HepG2 (cell line): ENCODE measurements at places on chromosomes 7 and 10. TPM values are rescaled to one million over a fixed set of nuclear protein-coding genes. Genes with fewer than 3 reads are reported as not detected.
A peak's percentile ranks its signal among the peaks of the same experiment; 100 is the strongest.

Gene VWDE
- total RNA-seq = 0.14 and 0.27 TPM in 2 replicates

Gene GDI2
- total RNA-seq = 477 and 756 TPM in 2 replicates

Gene CCDC126
- total RNA-seq = 8.7 and 9.3 TPM in 2 replicates

DNA sequence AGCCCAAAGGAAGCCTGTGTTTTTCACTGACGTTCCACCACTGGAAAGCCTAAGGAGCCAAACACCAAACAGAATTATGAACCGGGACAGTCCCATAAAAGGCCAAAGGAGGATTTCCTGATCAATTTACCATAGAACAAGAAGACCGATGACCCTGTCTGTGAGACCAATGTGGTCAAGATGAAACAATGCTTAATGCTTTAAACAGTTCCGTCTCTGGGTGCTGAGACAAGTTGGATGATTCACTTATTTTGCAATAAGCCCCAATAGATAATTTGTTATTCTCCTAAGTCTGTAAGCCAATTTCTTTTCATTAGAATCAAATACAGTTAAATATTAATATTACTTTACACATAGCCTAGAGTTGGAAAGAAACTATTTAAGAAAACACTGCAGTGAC lies 134.9 kb downstream of the MICU1 start:
- no peak for DNase-seq

DNA sequence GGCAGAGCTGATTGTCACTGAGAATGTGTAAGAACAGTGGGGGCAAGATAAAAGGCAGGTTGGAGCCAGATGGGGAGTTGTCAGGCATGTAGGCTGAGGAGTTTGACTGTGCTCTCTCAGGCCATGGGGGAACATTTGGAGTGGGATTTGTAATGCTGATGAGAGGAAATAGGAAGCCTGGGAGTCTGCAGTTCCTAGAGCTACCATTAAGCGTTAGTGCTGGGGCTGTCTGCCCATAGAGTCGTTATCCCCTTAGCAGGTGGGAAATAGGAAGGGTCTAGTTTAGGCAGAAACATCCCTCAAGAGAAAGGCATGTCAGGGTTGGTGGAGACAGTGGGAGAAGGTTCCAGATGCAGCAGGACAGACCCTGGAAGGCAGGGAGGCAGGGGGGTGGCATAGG lies 75.5 kb downstream of the RPS24 start:
- no peak for DNase-seq

DNA sequence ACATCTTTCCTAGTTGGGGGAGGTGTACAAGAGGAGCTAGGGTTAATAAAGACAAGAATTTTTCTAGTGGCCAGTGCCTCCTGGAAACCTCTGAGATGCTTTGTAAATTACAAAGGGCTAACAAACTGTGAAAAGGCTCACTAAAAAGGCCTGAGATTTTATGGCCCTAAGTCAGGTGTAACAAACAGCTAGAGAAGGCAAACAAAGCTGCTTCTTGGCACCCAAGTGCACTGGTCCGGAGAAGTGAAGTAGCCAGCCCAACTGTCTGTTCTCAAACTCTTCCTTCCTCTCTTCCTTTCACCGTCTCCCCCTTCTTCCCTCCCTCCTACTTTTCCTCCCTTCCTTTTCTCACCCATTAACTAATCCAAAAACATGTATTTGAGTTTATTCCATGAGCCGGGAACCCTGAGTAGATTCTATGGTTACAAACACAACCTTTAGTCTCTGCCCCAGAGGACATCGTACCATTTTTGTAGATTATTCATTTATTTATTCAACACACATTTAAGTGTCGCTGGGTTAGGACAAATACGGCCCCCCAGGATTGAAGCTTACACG lies 143.4 kb upstream of the PCGF5 start:
- no peak for DNase-seq

GRCh38 chr10:84191106-84191505 lies 3.2 kb upstream of the CDHR1 start:
- DNase-seq = no peak

Gene SUN3
- total RNA-seq = not detected in 2 replicates

GRCh38 chr10:77463499-77463898 lies 174.1 kb downstream of the KCNMA1 start:
- no peak for DNase-seq

DNA sequence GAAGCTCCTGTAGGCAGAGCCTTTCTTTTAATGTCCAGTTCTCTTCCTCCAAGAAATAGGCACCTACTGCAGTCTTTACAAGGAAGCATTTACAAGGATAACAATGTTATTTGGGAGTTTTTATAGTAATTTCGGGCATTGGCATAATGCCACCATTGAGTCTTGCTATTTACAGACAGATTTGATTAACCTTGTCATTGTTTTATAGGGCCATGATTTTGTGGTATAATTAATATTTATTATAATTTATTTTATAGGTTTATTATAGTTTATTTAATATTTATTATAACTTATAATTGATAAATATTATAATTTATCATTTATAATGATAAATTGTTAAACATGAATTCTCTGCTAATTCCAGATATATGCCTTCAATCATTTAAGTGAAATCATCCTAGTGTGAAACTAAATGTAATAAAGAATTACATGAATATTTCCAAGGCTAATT lies 573 bp upstream of the POT1 start:
- DNase-seq = no peak

Gene NPTX2
- total RNA-seq = not detected in 2 replicates

DNA sequence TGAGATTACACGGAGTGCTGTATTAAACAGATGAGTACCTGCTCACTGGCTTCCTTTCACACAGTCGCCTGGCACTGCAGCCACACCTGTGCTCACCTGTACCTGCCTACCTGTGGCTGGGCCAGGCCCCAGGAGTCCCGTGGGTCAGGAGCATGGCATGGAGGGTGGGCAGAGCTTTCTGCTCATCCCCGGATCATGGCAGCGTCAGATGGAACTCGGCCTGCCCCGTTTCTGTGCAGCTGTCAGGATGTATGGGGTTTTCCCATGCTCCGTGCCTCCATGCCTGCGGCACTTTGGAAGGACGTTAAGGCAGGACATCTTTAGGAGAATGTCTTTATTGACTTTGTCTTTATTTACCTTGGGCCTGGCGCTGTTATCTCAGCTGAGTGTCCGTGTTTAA lies 112.2 kb downstream of the MGMT start:
- DNase-seq = no peak

DNA sequence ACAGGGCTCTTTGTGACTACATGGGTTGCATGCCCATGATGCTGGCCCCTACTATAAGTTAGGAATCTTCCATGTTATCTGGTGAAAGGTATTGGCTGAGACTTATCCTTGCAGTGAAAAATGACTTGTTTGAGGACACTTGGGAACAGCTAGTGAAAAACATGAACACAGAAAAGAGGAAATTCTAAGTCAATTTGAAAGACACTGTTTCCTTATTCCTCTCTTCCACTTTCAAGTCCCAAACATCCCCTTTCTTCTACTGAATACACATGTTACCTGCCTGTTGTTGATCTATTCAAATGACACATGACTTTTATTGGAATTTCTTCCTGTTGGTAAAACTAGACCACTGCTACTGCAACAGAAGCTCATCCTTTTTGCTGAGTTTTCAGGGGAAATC lies 29.5 kb upstream of the PRKCQ start:
- DNase-seq = no peak

DNA sequence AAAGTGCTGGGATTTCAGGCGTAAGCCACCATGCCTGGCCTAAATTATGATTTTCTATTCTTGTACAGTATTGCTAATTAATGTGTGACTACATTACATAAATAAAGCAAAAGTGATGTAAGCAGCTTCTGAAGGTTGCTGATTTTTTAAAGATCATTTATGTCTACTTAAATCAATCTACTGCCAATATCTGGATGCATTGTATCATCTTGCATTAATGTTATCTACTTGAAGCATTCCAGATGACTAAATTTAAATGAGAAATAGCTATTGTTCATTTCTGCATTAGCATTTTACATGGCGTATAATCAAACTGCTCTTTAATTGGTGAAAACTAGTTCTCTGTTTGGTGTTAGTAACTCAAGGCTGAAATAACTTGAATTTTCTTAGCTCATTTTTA lies 37.1 kb upstream of the HIBADH start:
- DNase-seq = no peak

- peak; percentile 66 for DNase-seq
These were observed at the start of gene TSPAN33 for GRCh38 chr7:129144095-129144833. TSS of gene TSPAN33 (plus strand) at chr7:129144707. CDS start at chr7:129144981, 274 bp downstream.

Gene C10orf53
- total RNA-seq = not detected in 2 replicates

- peak; percentile 36 for DNase-seq
These were observed 511 bp upstream of the NRP1 start for GRCh38 chr10:33334805-33335550.

GRCh38 chr7:31633894-31634494 lies 53.0 kb upstream of the PPP1R17 start:
- peak; percentile 56 for DNase-seq

Gene FAM131B
- 0.07 TPM in 1 of 2 replicates, not detected in the other for total RNA-seq

DNA sequence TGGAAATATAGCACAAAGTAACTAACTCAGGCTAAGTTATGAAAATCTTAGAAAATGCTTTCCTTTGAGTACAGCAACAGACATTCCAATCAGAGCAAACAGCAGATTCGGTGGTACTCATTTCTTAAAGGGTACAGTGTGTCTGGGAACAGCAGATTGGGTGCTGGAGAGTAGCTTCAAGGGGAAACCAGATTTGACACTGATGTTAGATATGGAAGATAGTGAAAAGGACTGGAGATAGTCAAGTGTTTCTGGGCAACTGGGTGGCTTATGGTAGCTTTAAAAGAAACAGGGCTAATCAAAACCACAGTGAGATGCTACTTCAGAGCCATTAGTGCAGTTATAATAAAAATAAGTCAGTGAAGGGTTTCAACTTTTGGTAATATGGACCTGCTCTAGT lies 12.1 kb upstream of the UMAD1 start:
- DNase-seq = no peak

Gene PNLIPRP2
- 0.95 and 0.97 TPM in 2 replicates for total RNA-seq

DNA sequence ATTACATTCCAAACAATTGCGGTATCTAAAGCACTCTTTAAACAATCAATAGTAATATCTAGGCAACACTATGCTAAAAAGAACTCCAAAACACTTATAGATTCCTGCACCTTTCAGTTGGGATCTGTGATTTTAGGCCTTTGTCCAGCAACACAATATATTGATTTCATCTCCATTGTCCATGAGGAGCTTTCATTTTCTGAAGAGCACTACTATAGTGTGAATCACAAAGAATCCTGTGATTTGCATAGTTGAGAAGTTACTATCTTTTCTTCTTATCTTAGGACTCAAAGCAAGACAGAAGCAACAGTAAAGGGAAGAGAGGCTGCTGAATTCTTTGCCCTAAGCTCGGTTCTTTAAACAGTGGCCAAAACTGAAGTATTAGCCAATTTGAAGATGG lies 846.8 kb downstream of the IPMK start:
- no peak for DNase-seq

DNA sequence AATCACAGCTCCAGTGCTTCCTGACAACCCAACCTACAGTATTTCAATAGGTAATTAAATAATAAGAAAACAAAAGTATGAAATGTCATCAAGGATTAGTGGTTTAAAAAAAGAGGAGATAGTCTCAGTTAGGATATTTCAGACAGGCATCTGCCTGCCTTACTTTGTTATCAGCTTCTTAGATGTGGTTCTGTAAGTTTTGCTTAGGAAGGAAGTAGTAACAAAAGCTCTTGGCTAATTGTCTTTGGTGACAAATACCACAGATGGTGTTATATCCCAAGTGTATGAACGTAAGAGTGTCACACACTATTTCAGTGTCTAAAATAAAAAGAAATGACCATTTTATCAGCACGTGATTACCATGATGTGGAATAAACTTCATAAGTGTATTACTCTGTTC lies 9.8 kb upstream of the ACTA2 start:
- no peak for DNase-seq

- DNase-seq = no peak
These were observed 42.4 kb downstream of the KCTD7 start for GRCh38 chr7:66671034-66671433.

Gene LAMB1
- 56.4 and 109 TPM in 2 replicates for total RNA-seq

Gene PRPS1L1
- total RNA-seq = not detected in 2 replicates

GRCh38 chr7:28955356-28955717 lies 2.8 kb downstream of the TRIL start:
- no peak for DNase-seq

- DNase-seq = no peak
These were observed 1.4 kb downstream of the OTUD1 start for GRCh38 chr10:23439961-23440889.

- DNase-seq = peak; percentile 10
These were observed 13.1 kb downstream of the RBP3 start for GRCh38 chr10:47361293-47361692.

GRCh38 chr10:86169506-86170254 lies 196.9 kb downstream of the GRID1 start:
- DNase-seq = no peak

Gene HOXA2
- total RNA-seq = 0.22 TPM in 1 of 2 replicates, not detected in the other

Gene IL6
- total RNA-seq = not detected in 2 replicates

Gene PROSER2
- total RNA-seq = 6.7 and 6.9 TPM in 2 replicates

DNA sequence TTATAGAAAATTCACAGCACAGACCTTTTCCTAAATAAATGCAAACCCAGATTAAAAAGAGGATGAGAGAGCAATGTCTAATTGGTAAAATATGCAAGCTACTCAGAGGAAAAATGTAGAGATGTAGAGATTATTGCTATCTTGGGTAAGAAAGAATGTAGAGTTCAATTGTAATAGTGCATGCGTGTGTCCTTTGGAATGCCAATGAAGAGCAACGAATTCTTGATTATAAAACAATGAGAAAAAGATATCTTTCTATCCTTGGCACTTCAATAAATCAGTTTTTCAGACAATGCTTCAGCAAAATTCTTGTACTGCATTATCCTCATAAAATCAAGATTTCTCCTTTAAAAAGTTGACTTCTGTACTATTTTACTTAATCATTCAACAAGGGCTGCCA lies 50.9 kb downstream of the SEMA3D start:
- no peak for DNase-seq

Gene GARIN1A
- not detected in 2 replicates for total RNA-seq

GRCh38 chr10:125568156-125568555 lies 114.8 kb downstream of the TEX36 start:
- DNase-seq = no peak

DNA sequence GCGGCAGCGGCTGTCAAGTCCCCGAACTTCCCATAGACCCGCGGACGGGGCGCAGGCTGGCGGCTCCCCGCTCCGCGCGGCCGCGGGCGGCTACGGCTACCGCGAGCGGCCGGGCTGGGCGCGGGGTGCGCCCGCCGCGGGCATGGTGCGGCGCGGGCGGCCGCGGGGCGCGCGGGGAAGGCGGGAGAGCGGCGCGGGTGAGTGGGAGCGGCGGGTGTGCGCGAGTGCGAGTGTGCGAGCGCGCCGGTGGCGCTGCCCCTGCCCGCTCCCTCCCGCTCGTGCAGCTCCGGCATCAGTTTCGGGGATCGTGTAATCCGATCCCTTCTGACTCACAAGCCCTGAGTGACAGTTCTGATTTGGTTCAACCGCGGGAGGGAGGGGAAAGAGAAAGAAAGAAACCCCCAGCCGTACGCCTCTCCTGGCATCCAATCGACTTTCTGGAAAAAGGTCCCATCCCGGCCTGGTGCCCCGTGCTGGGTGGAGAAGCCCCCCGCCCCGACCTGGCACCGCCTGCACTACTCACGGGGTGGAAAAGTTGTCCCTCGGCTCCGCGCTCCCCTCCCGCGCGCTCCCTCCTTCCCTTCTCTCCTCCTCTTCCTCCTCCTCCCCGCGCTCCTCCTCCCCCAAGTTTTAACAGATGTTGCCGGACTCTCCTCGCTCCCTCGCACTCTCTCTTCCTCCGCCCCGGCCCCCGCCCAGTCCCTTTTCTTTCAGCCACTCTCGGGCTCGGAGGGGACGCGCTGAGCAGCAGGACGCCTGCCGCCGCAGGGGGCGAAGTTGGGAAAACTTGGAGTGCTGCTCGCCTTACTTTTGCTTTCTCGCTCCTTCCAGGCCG lies at the start of gene GLI3:
TSS of gene GLI3 (minus strand) at position 234 of the 835 bp plus-strand sequence. CDS start 13,956 bp downstream, outside the sequence.
- no peak for DNase-seq

Gene MYL10
- not detected in 2 replicates for total RNA-seq

- no peak for DNase-seq
These were observed 7.8 kb upstream of the HERC4 start for GRCh38 chr10:68082872-68083271.

Gene CRYGN
- not detected in 2 replicates for total RNA-seq
